ENCODE measurements at places on chromosomes 1 and 21.

GRCh38 chr1:230866171-230867070 lies 1.9 kb downstream of the C1orf198 start:
- DNase-seq: peak; percentile 27

GRCh38 chr1:7234471-7234755 lies 449.2 kb downstream of the CAMTA1 start:
- no peak for DNase-seq

DNA sequence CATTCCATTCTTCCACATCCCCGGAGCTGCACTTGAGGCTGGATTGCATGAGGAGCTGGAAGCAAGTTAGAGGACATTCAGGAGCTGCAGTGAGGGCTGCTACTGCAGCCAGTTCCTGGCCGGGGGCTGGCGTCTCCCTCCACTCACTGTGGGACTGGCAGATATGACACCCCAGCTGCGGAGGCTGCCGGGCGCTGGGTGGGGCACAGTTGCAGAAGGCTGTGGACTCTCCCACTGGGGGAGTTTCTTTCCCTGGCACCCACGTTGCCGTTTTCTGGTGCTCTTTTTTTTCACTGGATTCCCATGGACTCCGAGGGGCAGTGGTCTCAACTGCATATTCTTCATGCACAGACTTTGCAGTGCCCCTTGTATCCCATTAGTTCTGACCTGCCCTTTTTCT lies 351.1 kb upstream of the AJAP1 start:
- DNase-seq: peak; percentile 41

- DNase-seq: no peak
Observed at GRCh38 chr1:229130028-229130668, 140.8 kb upstream of the RAB4A start.

GRCh38 chr1:90335558-90335957 lies 340.6 kb downstream of the ZNF326 start:
- DNase-seq: no peak

DNA sequence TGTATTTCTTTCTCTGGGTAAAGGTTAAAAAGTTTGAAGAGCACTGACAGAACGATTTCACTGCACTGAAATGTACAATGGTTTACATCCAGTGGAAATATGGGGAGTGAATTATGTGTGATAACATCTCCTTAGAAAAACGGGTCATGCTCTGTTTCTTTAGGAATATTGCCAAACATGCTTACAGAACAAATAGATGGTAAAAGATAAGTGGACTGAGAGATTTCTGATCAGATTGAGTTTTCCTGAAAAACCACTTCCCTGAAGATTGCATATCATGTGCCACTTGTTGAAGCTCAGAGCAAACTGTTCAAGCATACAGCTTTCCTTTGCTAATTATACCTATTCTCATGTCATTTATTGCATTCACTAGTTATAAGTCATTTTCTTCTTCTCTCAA lies 29.9 kb upstream of the DISP1 start:
- DNase-seq: no peak

GRCh38 chr1:77322061-77322900 lies 40.5 kb downstream of the AK5 start:
- DNase-seq: no peak

- DNase-seq: peak; percentile 43
Observed at GRCh38 chr1:3909615-3910014, 9.5 kb upstream of the C1orf174 start.

DNA sequence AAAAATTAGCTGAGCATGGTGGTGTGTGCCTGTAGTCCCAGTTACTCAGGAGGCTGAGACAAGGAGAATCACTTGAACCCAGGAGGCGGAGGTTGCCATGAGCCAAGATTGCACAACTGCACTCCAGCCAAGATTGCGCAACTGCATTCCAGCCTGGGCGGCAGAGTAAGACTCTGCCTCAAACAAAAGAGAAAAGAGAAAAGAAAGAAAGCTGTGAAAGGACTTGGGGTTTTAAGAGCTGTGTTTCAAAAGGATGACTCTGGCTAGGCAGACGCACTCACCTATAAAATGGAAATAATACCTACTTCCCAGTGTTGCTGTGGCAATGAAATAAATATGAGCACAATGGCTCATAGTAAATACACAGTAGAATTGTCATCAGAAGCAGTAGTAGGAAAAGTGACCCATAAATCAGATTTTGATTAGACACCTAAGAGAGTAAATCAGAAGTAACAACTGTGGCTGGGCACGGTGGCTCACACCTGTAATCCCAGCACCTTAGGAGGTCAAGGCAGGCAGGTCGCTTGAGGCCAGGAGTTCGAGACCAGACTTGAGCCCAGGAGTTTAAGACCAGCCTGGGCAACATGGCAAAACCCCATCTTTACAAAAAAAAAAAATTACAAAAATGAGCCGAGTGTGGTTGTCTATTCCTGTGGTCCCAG lies 45.9 kb upstream of the PUM1 start:
- DNase-seq: no peak

GRCh38 chr1:165442653-165443052 lies 2.3 kb downstream of the RXRG start:
- DNase-seq: no peak

DNA sequence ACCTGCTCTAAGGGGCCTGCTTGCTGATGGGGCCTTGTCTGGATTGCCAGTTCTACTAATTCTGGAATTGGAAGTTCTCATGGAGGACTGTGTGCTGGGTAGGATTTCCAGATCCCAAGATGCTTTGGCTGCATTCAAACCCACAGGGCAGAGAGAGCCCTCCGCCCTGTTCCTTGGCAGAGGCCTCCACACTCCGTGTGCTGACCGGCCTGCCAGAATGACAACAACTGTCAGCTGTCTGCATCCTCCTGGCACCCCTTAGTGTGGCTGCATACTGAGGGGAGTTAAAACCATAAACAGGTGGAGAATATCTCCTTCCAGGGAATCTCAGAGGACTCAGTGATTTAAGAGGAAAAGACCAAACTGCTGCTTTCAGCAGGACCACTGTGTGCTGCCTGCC lies 60.7 kb downstream of the ADARB1 start:
- no peak for DNase-seq

DNA sequence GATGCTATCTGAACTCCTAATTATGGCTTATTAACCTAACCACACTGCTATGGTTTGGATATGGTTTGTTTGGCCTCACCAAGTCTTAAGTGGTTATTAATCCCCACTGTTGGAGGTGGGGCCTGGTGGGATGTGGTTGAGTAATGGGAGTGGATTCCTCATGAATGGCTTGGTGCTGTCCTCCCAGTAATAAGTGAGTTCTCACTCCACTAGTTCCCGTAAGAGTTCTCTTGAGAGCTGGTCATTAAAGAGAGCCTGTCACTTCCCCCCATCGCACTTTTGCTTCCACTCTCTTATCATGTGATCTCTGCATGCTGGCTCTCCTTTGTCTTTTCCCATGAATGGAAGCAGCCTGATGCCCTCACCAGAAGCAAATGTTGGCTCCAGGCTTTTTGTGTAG lies 328.8 kb downstream of the PLA2G4A start:
- DNase-seq: no peak

GRCh38 chr1:228478912-228479711 lies 8.1 kb upstream of the RNF187 start:
- peak; percentile 59 for DNase-seq

DNA sequence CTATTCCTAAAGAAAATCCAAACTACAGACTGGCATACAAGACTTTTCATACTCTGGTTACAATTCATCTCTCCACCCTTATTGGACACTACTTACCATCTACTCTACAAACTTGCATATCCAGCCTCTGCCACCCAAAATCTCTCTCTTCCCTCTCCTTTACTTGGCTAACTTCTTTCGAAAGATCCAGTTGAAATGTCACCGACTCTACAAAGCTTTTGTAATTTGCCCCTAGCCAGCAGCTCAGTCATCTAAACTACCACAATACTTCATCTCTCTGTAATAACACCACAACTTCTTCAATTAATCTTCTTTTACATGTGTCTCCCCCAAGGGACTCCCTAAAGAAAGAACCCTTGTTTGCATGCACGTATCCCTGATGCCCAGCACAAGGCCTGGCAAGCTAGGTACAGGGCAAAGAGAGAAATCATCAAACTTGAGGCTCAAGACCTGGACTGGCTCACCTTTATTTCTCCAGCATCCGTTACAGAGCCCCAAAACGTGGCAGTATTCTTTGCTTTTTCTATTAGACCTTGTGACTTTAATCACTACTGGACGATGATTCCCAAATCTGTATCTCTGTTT lies 2.7 kb downstream of the ZBTB21 start:
- no peak for DNase-seq

DNA sequence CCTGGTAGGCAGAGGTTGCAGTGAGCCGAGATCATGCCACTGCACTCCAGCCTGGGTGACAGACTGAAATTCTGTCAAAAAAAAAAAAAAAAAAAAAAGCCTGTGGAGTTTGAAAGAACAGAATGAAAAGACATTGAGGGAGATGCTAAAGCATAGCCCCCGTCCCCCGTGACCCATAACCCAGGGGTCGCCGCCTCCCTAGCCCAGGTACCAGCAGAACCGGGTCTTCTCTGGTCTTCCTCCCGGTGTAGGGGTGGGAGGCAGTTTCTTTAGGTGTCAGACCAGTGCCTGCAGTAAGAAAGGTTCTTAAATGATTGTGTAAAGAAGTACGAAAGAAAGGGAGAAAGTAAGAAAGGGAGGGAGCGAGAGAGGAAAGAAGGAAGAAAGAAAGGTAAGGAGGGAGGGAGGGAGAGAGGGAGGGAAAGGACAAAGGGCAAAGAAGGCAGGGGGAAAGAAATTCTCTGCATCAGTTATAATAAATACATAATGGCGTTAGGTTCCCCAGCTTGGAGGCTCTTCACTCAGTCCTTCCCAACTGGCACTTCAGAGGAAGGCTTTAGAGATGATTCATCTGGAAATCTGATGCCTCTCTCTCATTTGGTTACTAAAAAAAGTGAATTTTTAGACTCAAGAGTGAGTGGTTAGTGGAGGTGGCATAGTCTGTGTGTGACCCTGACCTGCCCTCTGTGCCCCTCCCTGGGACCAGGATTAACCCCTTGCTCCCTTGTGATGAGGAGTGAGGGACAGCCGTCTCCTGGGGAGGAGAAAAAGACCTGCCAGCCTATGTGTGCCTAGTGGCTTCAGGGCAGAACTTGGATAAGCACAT lies 1.1 kb downstream of the IL24 start:
- DNase-seq: no peak

DNA sequence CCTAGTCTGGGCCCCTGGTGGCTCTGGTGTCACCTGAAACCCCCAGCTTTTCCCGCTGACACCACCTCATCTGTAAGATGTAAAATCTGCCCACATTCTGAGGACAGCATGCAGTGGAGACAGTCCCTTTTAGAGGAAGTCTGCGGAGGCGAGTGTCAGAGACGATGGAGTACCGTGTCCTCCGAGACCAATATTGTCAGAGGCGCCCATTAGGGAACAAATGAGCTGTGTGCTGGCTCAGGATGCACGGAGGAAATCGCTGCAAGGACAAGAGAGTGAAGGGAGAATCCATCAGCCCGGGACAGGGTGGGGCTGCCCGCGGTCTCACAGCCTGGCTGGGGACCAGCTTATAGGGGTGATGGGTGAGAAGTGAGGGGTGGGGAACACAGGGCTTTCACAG lies 214.8 kb downstream of the MATN1 start:
- no peak for DNase-seq

- no peak for DNase-seq
Observed at GRCh38 chr1:9449110-9449627, 90.1 kb upstream of the SLC25A33 start.

DNA sequence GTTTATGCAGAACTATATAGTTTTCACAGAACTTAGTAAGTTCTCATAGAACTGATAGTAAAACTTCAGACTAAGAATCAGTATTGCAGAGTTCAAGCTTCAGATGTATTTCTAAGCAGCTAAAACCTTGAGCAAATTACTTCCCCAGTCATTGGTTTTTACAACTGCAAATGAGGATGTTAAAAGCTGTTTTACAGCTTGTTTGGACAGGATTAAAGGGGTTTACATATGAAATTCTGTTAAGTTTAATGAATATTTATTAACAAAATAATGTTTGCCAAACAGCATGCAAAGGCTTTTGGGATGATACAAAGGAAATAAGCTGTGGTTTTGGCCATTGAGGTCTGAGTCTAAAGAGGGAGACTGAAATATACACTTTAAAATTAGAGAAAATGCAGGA lies 39.1 kb downstream of the CRB1 start:
- DNase-seq: no peak

GRCh38 chr1:163401211-163401610 lies 79.5 kb downstream of the NUF2 start:
- DNase-seq: no peak

DNA sequence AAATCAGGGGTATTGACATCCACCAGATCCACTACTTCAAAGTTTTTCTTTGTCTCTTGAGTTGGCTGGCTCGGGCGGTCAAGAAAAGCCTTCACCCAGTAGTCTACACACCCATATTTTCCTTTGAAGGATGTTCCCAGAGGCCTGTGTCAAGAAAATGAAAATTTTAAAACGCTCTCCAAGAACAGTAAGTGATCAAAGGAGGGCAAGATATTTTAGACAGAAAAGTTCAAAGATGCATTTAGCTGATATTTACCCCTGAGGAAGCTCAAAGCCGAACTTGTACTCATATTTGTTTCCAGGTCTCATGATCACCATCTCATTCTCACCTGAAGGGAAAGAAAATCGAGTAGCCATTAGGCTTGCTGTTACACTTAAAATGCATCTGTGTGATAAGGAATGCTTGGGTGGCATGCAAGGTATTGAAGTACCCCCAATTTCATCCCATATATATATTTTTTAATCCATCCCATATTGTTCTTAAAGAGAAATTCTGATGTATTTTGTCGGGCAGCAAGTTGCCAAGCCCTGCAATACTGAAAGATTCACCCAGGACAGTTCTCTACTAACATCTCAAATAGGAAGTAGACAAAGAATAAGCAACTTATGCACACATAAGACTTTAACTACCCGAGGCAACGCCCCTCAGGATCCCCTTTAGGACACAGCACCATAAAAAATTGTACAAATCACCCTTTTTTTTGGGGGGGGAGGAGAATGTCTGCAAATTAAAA lies 1.1 kb downstream of the TXNIP start:
- no peak for DNase-seq

GRCh38 chr1:93446837-93447451 lies 974 bp upstream of the FNBP1L start:
- peak; percentile 66 for DNase-seq

DNA sequence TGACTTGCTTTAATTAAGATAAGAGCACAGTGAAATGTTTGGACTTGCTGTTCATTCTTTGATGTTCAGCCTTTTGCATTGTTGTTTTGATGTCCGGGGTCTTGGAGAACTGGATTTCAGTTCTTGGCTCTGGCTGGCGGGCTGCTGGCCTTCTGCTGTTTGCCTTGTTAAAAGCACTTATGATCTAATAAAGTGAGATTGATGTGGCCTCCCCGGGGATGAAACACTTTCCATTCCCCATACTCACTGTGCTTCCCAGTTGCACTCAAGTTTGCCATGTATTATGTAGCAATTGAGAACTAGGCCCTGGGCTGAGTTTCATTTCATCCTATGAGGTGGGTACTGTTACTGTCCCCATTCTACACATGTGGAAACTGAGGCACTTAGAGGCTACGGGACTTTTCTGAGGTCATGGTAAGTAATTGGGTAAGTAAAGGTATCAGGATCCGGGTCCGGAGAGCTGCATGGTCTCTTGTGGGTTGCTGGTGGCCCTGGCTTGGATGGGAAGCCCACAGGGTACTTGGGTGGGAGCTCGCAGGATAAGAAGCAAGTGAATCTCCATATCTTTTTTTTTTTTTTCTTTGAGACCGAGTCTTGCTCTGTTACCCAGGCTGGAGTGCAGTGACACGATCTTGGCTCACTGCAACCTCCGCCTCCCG lies 127.7 kb upstream of the ZBTB40 start:
- no peak for DNase-seq

- no peak for DNase-seq
Observed at GRCh38 chr1:54768093-54768492, 3.8 kb upstream of the PARS2 start.

- no peak for DNase-seq
Observed at GRCh38 chr1:190084552-190084951, 393.1 kb downstream of the BRINP3 start.

- DNase-seq: no peak
Observed at GRCh38 chr1:145936247-145936646, 9.0 kb upstream of the RBM8A start.
